ENCODE measurements at places on chromosomes 3 and 15. TPM values are rescaled to one million over a fixed set of nuclear protein-coding genes. Genes with fewer than 3 reads are reported as not detected.

The MRPL46 gene
- 26.4 TPM for total RNA-seq

The IL17RC gene
- 28.2 TPM for total RNA-seq

The EOMES gene
- total RNA-seq, result not detected

The FGF12 gene
- not detected for total RNA-seq

All from HFFc6 (cell line).